ENCODE measurements at places on chromosomes 12 and 14.

DNA sequence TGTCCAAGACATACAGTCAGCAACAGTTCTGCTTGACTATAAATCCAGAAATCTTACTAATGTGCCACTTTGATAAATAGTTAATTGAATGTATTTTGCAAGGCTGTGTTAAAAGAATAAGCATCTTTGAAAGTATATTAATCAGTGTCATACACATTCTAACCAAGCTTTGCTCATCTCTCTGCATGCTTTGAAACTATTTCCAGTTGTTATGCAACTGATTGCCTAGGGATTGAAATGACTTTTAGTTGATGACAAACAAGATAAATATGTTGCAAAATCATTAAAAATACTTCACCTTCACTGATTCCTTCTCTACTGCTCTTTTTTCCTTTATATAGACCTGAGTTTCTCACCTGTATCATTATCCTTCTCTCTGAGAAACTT is 91.3 kb downstream of the AEBP2 start:
- peak; percentile 60 for DNase-seq

DNA sequence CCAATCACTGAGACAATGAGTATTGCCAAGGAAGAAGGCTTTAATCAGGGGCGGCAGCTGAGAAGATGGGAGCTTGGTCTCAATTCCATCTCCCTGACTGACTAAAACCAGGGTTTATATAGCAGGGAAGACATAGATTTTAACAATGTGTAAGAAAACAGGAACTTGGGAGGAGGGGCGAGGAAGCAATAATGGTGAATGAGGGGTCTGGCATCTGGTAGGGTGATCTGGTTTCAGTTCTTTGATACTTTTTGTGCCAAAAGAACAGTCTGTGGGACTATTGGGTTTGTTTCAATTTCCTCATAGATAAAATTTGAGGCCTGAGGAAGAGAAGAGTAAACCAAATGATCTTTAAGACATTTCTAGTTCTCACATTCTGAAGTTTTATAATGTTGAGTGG is 49.2 kb downstream of the FUT8 start:
- peak; percentile 34 for DNase-seq

- peak; percentile 47 for DNase-seq
Measured at GRCh38 chr12:130953771-130954543, at the start of gene ADGRD1. Gene ADGRD1 (plus strand): TSS chr12:130953907. CDS start chr12:130954466, 559 bp downstream.

DNA sequence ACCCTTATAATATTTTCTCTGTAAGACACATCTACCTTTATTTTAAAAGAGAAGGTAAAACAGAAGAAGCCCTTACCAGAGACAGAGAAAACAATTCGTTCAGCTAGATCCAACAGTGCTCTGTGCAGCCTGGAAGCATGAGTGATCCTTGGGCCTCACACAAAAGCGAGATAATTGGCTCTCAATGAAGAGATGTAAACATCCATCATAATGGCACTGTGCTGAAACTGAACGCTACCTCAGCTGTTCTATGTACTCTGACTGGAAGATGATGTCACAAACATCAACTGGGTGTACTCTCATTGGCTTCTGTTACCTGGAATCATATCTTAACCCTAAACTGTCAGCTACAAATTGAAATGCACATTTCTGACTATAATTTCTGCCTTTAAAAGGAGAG is at the start of gene MGAT4C:
TSS of gene MGAT4C (minus strand) at position 229 of the 400 bp plus-strand sequence.
- no peak for DNase-seq

DNA sequence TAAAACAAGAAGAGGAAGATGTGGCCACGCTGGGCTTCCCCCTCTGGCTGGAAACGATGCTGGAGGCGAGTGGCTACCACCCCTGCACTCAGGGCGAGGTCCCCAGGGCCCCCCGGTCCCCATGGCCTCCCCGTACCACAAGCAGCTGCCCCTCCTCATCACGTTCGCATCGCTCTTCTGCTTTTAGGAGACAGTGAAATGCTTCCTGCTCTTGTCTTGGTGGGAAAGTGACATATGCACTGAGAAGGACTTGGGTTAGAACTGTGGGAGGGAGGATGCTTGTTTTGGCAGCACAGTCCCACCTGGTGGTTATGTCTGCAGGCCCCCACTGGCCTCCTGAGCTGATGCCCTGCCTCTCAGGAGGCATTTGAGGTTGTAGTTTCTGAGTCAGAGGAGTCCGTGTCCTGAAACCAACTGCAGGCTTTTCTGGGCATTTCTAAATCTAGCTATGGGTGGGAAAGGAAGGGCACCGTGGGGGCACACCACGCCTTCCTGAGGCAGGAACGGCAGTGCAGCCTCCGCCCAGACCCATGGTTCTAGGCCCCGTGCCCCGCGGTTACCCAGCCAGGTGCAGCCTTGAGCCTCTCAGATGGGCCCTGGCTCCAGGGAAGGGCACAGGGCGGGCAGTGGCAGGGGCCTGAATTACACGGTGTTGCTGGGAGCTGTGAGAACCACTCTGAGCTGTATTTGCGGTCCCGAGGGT is 139.3 kb downstream of the ADGRD1 start:
- DNase-seq = no peak

DNA sequence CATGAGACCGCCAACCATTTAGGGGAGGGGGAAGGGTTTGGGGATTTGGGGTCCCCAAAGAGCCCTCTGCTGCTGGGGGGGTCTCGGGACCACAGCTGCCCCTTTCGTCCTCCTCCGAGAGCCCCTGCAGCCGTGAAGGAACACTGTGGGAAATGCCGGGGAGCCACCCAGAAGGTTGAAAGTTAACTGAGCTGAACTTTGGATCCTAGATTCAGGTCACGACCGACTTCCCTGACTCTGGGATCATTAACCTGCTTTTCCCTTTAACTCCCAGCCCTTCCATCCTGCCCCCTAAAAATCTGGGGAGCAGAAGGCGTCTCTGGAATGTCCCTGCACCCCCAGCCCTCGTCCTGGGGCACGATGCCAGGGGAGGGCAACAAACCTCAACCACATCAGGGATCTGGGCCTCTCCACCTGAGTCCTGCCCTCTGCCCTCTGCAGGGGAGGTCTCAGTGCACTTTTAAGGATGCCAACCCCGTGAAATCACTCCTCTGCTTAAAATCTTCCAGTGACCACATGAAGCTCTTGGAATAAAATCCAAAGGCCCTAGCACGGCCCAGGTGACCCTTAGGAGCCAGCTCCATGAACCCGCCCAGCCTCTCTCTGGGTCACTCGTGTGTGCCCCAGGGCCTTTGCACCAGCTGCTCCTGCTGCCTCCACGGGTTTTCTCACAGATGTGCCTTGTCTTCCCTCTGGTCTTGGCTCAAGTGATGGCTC is 95.0 kb downstream of the RFLNA start:
- DNase-seq = no peak

DNA sequence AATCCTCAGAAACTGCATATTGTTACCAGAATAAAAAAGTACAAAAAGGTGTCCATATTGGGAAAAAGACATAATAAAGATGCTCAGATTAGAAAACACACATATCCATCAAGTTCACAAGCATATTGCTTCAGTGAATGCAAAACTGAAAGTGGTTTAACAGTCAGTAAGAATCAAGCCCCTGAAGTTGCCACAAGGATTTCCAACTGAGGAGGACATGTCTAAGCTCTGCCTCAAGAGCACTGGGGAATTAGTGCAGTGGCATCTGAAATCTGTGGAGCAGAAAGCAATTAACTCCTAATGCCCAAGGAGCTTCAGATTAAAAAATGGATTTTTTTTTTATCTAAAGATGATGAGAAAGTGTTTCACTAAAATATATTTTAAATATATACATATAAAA is 113.2 kb downstream of the DENND5B start:
- DNase-seq = no peak

DNA sequence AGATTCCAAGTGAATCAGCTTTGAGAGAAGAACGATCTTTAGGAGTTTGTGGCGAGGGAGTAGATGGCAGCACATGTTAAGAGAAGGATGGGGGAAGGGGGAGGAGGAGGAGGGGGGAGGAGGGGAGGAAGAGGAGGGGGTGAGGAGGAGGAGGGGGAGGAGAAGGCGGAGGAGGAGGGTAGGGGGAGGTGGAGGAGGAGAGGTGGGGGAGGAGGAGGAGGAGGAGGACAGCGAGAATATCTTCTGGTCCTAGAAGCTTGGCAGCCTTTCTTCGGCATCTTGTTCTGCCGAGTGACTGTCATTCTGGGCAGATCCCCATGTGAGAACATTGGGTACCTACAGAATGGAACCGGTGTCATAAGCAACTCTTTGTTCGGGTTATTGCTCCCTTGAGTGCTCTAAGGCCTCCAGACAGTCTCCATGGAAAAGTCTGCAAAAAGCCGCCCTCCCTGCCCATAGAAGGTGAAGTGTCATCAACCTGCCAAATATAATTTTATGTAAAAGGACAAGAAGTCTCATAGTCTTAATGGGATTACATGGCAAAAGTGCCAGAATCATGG is 6.9 kb downstream of the RFC5 start:
- DNase-seq = no peak

DNA sequence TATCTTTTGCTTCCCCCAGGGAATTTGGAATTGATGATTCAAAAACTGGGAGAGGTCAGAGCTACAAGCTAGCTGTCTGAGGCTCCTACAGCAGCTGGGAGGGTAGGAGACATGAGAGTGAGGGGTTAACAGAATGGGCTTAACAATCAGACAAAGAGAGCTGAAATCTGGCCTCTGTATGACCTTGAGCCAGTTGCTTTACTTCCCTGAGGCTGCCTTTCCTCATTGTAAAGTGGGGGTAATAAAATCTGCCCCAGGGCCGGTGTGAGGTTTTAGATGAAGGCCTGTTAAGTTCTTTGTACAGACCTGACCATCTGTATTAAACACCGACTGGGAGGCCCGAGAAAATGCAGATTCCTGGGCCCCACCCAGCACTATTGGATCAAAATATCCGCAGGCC is 164.3 kb upstream of the NOS1 start:
- no peak for DNase-seq

DNA sequence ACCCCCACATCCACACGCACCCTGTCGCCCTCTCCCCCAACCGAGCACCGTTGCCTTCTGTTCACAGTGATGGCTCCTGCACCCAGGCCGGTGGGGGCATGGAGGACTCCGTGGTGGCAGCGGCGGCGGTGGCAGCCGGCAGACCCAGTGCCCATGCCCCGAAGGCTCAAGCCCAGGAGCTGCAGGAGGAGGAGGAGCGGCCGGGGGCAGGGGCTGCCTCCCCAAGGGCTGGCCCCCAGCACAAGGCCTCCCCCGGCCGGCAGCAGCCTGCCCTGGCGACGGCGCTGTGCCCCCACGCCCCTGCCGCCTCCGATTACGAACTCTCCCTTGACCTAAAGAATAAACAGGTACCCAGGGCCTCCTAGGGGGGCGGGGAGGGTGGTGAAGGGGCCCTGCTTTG is 59.0 kb downstream of the IQSEC3 start:
- DNase-seq = no peak

- DNase-seq = peak; percentile 9
Measured at GRCh38 chr12:26374934-26375680, 179.7 kb downstream of the SSPN start.

DNA sequence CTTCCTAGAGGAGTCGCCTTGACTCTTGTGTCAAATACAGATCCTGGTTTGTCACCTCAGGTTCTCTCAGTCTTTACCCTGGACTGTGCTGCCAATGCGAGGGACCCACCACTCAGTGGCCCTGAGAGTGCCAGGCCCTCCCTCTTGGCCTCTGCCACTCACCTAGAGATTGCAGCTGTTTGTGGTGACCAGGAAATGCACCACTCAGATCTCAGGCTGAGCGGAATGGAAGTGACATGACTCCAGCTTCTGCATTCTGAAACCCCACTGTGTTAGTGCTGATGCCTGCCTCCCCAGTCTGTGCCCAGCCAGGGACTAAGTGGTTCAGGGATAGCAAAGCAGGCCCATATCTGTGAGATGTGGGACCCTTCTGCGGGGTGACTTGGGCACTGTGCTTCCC is 27.8 kb upstream of the NEDD1 start:
- no peak for DNase-seq

GRCh38 chr12:86601550-86602308 is 345.5 kb upstream of the MGAT4C start:
- DNase-seq = no peak

DNA sequence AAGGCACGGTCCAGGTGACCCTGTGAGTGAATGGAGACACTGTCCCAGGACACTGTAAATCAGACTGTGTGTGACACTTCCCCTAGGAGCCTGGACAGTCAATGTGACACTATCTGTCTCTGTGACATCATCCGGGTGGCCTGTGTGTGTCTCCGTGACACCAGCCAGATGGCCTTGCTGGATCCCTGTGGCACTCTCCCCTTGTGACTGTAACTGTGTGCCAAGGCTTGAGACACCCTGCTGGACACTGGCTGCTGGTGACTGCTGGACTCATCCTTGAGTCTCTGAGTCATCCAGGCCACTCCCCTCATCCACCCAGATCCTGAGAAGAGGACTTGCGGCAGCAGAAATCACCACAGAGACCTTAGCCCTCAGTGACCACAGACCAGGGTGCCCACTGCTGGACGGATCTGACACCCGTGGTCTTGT is 51.6 kb downstream of the MVK start:
- peak; percentile 60 for DNase-seq
